ENCODE measurements at places on chromosomes 7 and 10.

DNA sequence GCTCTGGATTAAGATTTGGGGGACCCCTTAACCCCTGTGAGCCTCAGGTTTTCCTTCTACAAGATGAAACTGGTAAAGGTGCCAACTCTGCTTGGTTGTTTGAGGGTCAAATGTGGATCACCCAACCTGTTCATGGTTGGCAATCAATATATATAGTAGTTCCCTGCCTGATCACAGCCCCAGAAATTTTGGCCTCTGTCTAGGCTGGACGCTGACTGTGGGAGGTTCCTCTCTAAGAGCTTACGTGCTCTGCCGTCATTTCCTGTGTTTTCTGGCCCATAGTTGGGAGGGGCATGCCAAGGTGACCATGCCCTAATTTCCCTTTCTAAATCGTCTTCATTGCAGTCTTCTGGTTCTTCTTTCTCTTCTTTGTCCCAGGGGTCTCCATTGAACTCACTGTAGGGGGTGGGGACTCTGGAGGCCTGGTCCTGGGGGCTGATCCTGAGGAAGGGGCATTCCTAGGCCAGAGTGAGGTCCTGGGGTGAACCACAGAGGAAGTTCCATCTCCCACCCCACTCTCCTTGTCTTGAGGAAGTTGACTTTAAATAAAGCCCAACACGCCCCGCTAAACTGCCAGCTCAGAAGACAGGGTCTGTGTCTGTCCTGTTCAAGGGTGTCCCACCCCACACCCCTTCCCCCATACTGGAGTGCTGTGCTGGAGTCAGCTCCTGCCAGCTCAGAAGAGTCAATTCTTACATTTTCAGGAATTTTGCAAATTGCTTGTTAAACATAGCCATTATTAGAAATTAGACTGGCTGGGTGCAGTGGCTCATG lies 98.9 kb upstream of the SDK1 start:
- peak; percentile 33 for DNase-seq

GRCh38 chr7:46283852-46284251 lies 362.8 kb upstream of the IGFBP3 start:
- no peak for DNase-seq

DNA sequence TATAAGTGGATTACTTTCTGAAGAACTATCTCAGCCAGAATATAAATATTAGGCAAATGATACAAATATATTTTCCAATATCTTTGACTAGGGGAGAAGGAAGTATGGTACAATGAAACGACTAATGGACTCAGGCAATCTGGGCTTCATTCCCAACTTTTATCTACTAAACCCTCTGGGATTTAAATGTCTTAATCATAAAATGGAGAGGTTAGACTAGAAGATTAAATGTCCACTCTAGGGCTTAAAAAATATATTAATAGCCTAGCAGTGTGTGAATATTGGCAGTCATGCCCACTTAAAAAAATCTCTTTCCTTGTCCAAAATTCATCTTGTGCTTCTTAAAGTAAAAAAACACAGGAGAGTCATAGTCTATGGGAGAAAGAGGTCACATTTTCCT lies 98.3 kb downstream of the CTTNBP2 start:
- DNase-seq = no peak

DNA sequence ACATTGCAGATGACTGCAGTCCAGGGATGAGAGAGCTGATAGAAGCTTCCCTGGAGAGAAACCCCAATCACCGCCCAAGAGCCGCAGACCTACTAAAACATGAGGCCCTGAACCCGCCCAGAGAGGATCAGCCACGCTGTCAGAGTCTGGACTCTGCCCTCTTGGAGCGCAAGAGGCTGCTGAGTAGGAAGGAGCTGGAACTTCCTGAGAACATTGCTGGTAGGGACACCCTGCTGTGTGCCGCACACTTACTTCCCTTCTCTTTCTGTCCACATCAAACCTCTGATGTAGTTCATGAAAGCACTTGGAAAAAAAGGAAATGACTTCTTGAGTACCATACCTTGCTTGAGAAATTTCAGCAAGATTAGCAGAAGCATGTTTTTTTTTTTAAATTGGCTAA lies 25.3 kb downstream of the MAP3K8 start:
- no peak for DNase-seq

- DNase-seq = no peak
Observed at GRCh38 chr10:110074758-110075671, 67.2 kb downstream of the ADD3 start.

DNA sequence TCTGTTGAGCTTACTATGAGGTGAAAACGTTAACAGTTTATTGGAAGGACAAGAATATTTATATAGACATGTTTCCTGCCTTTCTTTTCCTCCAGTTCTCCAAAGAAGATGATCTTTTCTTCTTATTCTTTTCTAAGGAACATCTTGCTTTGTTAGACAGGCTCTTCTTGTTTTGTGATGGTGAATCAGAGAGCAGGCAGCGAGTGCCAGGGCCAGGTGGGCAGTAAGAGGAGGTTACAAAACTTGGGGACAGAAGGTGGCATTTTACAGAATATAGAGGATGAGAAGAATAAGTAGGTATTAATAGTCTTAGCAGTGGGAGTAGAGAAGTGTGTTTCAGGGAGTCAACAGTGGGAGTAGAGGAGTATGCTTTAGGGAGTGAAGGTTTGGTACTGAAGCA lies 223.6 kb downstream of the ARL4A start:
- no peak for DNase-seq

- DNase-seq = no peak
Observed at GRCh38 chr7:73856941-73857340, 4.0 kb upstream of the TMEM270 start.

DNA sequence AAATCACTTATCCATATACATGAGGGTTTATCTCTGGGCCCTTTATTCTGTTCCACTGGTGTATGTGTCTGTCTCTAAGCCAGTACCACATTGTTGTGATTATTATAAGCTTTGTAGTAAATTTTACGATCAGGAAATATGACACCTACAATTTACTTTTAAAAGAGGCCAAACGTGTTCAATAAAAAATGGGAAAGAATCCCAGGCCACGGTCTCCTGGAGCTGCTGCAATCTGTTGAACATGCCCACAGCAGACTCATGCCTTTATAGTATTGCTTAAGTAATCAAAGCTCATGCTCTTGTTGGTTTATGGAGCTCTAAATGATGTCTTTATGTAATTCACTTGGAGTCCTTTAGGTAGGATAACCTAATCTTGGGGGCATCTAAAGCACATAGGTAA lies 273.0 kb downstream of the ZMYND11 start:
- no peak for DNase-seq

- no peak for DNase-seq
Observed at GRCh38 chr10:63583909-63584724, 62.9 kb downstream of the REEP3 start.

GRCh38 chr7:128167791-128168666 lies 73.0 kb upstream of the LEP start:
- no peak for DNase-seq

- DNase-seq = no peak
Observed at GRCh38 chr7:15315678-15316077, 246.1 kb downstream of the AGMO start.

Measured in activated CD8-positive, alpha-beta memory T cell treated with anti-CD3 and anti-CD28 coated beads, Interleukin-2, amount 50 U/mL, for 48 hours (primary cell).